Left renal pelvis (tissue), 4 donors: ENCODE measurements at places on chromosomes 2 and 18. TPM values are rescaled to one million over a fixed set of nuclear protein-coding genes. Genes with fewer than 3 reads are reported as not detected.

MSTN gene
- 1.7 TPM for polyA plus RNA-seq

- DNase-seq, result no peak
Measured at GRCh38 chr2:10009271-10009810, 34.0 kb upstream of the KLF11 start.

DNA sequence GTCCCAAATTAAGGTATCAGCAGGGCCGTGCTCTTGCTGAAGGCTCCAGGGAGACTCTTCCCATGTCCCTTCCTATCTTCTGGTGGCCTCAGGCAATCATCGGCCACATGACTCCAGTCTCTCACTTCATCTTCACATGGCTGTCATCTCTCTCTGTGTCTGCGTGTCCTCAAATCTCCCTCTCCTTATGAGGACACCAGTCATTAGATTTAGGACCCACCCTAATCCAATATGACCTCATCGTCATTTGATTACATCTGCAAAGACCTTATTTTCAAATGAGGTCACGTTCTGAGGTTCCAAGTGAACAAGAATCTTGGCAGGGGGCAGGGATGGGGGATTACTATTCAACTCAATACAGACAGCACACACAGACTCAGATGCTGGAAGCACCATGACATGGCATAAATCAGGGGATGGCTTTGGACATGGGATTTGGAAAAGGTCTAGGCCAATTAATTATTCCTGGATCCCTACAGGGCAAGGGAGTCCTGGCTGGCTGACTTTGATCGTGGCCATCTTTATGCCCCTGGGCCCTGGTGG is 210.0 kb upstream of the SKOR2 start:
- DNase-seq, result no peak

DNA sequence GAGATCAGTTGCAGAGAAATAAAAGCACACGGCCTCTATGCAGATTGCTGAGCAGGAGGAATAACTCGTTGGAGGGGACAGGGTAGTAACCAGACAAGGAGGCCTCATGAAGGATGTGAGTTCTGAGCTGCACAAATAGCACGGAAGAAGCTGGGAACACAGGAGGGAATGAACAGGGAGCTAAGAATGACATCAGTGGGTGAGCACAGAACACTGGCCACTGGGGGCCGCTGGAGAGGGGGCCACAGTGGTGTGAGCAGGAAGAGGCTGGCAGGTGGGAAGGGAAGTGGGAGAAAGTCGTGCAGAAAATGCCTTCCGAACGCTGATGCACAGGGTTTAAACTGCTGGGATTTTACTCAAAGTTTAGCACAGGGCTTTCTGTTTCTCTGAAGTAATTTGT is 61.0 kb downstream of the ZAP70 start:
- DNase-seq, result no peak

- DNase-seq, result no peak
Measured at GRCh38 chr2:205218056-205218455, 464.2 kb upstream of the NRP2 start.

- no peak for DNase-seq
Measured at GRCh38 chr18:75335511-75335910, 92.0 kb downstream of the SMIM21 start.
